A172 (cell line): ENCODE measurements at places on chromosomes 12 and 14. TPM values are rescaled to one million over a fixed set of nuclear protein-coding genes. Genes with fewer than 3 reads are reported as not detected.

DNA sequence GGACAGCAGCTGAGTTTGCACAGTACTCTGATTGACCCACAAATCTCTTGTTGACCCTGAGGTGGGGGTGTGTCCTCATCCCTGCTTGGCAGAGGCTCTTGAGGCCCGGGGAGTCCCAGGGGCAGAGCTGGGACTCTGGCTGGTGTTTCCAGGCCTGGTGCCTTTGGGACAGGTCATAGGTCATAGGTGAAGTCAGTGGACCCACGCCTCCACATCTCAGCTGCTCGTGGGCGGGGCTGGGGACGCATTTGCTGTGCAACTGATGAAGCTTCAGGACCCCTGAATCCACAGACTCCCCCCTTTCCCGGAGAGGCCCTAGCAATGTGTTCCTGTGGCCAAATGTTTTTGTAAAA is 408 bp upstream of the CACNA2D4 start:
- no peak for DNase-seq

GRCh38 chr12:117085318-117085947 is 13.8 kb downstream of the TESC start:
- no peak for DNase-seq

GRCh38 chr12:113169697-113170096 is 15.6 kb downstream of the DDX54 start:
- DNase-seq, result no peak

GRCh38 chr12:55822228-55822627 is 4.4 kb downstream of the ORMDL2 start:
- no peak for DNase-seq

- no peak for DNase-seq
Measured at GRCh38 chr12:120158351-120158750, 36.2 kb downstream of the GCN1 start.

DNA sequence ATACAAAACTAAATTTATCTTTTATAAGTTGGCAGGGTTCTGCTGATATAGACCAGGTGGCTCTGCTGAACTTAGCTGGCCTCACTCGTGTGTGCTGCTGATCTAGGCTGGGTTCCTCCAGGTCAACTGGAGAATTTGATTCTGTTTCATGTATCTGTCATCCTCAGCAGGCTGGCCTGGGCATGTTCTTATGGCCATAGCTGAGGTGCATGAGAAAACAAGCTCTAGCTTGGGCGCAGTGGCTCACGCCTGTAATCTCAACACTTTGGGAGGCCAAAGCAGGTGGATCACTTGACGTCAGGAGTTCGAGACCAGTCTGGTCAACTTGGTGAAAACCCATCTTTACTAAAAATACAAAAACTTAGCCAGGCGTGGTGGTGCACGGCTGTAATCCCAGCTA is 24.3 kb upstream of the BCL2L14 start:
- no peak for DNase-seq

GRCh38 chr14:48991141-48991540 is 595.0 kb downstream of the RPS29 start:
- DNase-seq, result no peak

DNA sequence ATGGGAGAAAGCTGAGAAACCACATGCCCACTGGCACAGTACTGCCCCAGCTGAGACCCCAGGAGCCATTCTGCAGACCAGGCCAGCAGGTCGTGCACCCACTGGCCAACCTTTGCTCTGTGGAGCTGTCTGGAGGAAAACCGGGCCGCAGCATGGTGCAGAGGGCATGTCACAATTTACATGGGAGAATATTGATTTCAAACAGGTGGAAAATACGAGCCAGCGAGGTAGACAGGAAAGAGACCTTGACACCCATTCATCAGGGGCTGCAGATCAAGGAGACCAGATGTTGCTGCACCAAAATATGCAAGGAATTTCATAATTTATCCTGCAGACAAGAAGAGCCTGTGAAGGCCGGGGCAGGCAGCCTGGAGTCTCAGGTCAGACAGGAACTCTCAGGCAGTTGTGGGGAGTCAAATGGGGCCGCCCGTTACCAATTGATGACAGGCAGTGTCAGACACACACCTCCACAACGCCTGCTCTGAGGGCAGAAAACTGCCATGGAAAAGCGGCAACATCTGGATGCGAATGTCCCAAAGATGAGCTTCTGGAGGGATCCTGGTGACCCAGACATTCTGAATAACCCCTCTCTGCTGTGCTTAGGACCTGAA is 74.6 kb upstream of the BCL11B start:
- DNase-seq, result no peak

GRCh38 chr12:64583771-64584421 is 26.4 kb upstream of the RASSF3 start:
- no peak for DNase-seq

DNA sequence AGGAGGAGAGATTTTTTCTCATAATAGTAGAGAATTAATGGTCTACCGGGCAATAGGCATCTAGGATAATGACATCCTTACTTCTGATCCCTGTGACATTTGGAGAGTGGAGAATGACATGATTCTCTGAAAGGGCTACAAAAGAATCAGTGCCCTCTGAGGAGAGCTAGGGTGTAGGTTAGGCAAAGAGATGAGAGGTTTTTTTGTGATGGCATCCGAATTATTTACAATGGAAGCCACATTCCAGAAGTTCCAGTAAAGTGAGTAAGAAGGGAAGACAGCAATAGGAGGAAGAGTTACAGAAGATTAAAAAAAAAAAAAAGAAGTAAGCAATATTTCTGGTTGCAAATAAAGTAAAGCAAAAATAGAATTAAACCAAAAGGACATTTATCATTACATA is 478.0 kb downstream of the RMST start:
- DNase-seq, result peak; percentile 70

GRCh38 chr14:101478096-101478495 is 83.2 kb upstream of the DIO3 start:
- no peak for DNase-seq

- DNase-seq, result no peak
Measured at GRCh38 chr12:94609917-94610443, 40.4 kb downstream of the TMCC3 start.

ZFHX2 gene
- total RNA-seq, result 0.29 TPM in 2 replicates

PTPRR gene
- total RNA-seq, result 35.8 and 41.5 TPM in 2 replicates

FAIM2 gene
- not detected in 2 replicates for total RNA-seq

RASSF9 gene
- total RNA-seq, result 0.74 and 1.4 TPM in 2 replicates

MYF6 gene
- total RNA-seq, result not detected in 2 replicates

AQP6 gene
- not detected in 2 replicates for total RNA-seq

TMEM63C gene
- total RNA-seq, result 0.62 and 0.98 TPM in 2 replicates

DAO gene
- total RNA-seq, result not detected in 2 replicates
